ENCODE measurements at places on chromosomes 2 and 18.

DNA sequence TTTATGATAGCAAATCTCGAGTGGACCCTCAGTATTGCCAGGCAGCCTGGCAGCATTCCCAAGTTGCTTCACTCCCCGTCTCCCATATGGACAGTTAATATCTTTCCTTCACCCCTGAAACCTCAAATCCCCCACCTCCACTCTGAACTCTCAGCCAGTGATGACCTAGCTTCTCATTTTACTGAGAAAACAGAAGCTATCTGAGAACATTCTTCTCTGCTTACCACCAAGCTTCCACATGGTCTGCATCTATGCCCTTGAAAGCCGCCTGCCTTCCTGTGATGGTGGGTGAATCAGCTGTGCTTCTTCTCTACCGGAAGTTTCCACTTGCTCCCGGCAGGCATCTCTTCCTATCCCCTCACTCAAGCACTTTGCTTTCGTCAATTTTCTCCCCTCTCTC is 529.2 kb downstream of the EPHA4 start:
- DNase-seq: no peak

DNA sequence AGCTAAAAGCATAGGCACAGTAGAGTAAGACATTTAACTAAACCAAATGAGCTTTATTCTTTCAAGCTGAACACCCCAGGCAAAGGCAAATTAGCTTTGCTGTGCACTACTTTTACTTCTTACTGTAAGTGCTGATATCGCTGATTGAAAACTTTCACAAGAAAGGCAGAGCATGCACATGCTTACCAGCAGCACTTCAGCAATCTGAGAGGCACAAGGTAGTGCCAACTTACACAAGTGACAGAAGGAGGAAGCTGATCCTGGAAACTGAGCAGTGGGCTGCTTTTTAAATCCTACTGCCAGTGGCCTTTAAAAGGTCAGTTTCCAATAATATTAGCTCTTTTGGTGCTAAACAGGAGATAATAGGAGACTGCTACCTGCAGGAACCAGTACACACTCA is 43.9 kb downstream of the LANCL1 start:
- no peak for DNase-seq

DNA sequence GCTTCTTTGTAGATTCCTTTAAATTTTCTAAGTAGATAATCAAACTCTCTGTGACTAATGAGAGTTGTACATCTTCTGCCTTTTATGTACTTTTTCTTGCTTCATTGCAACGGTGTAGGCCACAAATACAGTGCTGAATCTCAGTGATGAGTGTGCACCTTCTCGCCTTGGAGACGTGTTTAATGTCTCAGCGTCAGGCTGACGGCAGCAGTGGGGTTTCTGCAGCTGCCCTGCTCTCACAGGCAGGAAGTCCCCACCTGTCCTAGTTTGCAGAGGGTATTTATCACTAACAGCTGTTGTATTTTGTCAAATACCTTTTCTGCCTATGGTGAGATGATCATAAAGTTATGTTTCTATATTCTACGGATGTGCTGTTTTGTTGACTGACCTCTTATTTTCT is 13.3 kb downstream of the AGXT start:
- DNase-seq: peak; percentile 78

- DNase-seq: no peak
These were observed 47.9 kb upstream of the PMAIP1 start for GRCh38 chr18:59851784-59852399.

DNA sequence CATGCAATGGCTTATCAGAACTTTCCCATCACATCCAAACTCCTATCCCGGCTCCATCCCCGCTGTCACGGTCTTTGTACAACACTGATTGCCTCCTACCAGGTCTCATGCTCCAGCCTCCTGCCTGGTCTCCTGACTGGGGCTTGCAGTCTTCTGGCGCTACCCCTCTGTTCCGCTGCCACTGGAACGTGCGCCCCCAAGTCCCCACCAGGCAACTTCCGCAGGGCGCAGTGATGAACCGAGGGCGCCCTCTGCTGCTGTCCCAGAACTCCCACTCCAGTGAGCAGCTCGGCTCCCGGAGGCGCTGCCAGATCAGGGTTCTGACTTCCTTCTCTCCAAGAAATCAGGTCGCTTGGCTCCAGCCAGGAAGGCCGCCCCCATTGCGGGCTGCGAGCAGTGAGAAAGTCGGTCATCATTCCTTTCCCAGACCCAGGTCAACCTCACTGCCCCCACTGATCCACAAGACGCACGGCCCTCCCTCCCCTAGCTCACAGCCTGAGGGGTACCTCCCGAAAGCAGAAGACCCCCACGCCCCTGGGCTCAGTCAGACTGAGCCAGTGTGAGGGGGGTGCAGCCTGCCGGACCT is 43.9 kb upstream of the RAB11FIP5 start:
- peak; percentile 36 for DNase-seq

- no peak for DNase-seq
These were observed 508.9 kb downstream of the CNTNAP5 start for GRCh38 chr2:124534028-124534427.

- no peak for DNase-seq
These were observed 18.3 kb downstream of the FHL2 start for GRCh38 chr2:105380432-105381100.

DNA sequence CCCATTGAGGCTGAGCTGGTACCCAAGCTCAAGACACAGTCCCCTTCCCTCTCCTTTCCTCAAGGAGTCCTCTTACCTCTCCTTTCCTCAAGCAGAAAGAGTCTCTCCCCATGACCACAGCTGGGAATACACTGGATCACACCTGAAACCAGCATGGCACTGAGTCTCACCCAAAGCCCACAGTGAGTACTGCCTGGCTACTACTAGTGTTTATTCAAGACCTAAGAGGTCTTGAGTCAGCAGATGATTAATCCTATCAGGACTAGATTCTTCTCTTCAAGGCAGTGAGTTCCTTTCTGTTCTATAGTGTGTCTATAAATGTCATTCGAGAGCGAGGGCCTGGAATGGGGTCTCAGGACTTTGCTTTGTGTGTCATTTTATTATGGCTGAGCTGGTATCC is 111.4 kb downstream of the METTL4 start:
- DNase-seq: no peak

DNA sequence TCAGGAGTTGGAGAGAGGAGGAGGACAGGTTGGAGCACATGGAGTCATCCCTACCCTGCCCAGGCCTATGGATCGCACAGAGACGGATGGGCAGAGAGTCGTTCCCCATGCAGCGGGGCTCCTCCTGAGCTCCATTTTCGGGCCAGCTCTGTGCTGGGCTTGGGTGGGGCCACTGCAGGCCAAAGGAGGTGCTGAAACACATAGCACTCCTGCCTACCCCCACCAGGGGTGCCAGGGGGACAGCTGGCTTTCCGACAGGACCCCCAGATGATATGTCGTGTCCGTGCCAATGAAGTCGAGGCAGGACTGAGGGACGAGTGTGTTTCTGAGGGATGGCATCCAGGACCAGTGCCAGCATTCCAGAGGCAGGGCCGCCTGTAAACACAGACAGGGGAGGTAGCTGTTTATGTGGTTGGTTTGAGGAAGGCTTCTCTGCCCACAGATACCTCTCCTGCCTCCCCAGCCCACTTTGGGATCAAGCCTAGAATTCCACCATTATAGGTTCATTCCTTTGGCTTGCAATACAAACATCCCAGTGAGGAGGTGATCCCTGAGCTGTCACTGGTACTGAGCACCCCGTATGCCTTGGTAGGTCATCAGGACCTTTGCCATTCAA is 116.6 kb downstream of the GLI2 start:
- DNase-seq: no peak

- DNase-seq: no peak
These were observed 394.9 kb downstream of the ARHGAP15 start for GRCh38 chr2:143524119-143524553.

DNA sequence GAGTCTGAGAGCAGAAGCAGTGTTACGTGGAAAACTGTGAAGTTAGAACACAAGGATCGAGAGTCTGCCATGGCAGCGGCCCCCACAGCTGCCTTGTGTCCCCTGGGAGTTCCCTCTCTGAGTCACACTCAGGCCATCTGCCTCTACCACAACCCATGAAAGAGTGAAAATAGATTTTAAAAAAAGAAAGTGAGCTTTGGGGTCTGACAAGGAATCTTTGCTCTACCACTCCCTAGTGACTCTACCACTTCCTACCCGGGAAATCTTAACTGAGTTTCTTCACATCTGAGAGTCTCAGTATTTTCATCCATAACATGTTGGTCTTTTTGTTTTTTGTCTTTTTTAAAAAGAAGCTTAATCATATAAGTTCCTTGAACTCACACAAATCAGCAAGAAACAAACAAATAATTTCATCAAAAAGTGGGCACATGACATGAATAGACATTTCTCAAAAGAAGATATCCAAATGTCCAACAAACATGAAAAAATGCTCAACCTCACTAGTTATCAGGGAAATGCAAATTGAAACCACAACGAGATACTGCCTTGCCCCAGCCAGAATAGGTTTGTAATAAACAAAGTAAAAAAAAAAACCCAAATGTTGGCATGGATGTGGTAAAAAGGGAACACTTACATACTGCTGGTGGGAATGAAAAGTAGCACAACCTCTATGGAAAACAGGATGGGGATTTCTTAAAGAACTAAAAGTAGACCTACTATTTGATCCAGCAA is 2.4 kb upstream of the MSGN1 start:
- peak; percentile 19 for DNase-seq

DNA sequence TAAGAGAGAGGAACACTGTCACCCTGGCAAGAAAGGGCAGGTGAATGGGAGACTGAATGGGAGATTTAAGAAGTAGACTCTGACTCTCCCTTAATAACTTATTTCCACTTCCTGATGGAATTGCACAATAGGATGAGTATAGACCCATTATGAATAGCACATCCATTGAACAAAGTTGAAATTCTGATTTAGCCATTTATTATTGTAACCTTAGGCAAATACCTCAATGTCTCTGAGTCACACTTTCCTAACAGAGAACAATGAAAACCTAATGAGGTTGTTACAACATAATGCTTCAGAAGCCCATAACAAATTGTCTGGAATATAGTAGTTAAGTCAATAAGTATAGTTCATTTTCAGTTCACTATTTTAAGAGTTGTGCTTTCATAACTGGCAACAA is 78.9 kb downstream of the NRXN1 start:
- peak; percentile 69 for DNase-seq

DNA sequence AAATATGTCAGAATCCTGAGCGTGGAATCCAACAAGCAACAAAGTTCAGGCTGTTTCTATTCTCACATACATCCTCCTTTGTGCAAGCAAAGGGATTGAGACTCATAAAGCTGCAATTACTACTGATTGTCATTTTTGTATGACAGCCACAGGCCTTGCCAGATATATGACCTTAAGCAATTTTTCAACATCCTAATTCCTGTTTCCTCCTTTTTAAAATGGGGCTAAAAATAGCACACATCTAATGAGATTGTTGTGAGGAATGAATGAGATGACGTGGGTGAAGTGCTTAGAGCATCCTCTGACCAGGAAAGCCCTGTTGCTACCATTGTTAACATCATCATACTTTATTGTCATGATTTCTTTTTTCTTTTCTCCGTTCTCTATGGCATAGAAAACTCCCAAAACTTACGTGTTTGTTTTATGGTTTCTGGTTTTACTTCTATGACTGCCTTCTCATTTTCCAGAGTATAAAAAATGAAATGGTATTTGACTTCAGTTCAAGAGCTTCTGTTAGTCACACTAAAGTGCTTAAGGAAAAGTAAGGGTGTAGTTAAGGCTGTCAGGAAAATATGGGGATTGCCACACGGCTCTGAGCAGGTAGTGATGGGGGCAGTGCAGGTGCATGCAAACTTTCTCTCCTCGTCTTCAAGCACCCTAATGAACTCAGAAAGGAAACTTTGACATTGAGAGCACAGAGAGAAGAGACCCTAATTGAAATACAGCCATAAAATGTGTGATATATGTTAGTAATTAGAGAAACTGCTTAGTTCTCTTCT is 590.6 kb upstream of the NETO1 start:
- no peak for DNase-seq

- DNase-seq: peak; percentile 33
These were observed 461.4 kb downstream of the GALR1 start for GRCh38 chr18:77711096-77711495.

DNA sequence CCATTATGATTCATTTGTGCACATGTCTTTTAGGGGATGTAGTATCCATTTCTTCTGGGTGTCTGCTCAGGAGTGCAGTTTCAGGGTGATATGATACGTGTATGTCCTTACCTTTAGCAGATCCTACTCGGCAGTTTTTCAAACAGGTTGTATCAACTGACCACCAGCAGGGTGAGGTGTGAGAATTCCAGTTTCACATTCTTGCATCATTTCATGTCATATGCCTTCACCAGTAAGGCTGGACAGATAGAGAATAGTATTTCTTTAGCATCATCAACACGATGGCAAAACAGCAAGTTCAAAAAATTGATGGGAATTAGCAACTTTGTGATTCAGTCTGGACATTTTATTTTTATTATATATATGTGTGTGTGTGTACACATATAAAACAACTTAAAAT is 230.0 kb upstream of the TPO start:
- no peak for DNase-seq

DNA sequence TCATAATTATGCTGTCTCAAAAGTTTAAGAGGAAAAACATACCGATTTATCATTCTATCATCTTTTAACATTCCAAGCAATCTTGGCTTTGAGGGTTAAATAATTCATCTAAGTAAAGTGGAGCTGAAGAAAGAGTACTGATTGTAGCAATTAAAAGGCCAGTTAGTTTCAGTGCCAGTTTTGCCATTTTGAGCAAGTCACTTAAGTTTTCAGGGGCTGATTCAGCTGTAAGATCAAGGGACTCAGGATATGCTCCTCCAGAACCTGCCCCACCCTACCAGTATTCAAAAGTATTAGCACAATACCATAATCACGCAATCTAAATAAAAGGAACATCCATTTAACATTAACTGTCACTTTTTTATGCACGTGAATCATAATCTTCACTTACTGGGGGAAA is 1.9 kb downstream of the SS18 start:
- DNase-seq: peak; percentile 34

DNA sequence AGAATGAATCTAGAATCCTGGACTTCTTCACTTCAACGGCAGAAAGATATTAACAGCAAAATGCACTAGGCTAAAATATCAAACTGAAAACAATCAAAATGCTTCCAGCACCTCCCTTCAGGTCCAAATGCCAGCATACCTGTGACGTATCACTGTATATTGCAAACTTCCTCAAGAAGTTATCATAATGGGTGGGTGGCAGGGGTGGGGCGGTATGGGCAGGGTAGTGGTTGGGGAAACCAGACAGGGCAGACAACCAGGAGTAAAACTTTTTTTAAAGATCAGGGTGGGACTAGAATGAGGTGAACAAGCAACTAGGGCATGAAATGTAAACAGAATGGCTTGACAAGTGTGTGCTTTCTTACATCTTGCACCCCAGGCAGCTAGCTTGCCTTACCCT is 140.9 kb downstream of the SATB2 start:
- no peak for DNase-seq

DNA sequence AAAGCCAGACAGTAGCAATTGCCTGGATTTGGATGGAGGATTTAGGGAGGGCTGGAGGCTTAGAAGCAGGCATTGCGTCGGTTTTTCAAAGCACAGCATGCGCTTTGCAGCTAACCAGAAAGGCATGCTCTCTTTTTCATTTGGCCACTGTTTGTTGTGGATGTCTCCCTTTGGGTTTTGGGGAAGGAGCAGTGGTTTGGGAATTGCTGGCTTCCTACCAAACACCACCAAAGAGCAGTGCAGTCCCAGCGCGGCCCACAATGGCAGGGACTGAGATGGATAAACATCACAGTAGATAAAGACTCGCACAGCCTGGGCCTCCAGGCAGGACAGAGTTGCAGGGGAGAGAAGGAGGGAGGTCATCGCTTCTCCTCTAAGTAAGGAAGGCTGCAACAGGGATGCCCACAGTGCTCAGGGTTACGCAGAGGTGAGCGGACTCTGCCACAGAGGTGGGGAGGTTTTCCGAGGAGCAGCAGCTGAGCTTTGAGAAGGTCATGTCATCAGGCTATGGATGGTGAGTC is 148.5 kb downstream of the MYT1L start:
- DNase-seq: no peak
